Stimulated activated CD4-positive, alpha-beta T cell treated with anti-CD3 and anti-CD28 coated beads, Interleukin-1b, Interleukin-23, amount 100 ng/mL, for 1 hour (primary cell): ENCODE measurements at places on chromosomes 4 and X.
A peak's percentile ranks its signal among the peaks of the same experiment; 100 is the strongest.

GRCh38 chr4:18025288-18025687 lies 3.7 kb upstream of the LCORL start:
- DNase-seq = no peak

DNA sequence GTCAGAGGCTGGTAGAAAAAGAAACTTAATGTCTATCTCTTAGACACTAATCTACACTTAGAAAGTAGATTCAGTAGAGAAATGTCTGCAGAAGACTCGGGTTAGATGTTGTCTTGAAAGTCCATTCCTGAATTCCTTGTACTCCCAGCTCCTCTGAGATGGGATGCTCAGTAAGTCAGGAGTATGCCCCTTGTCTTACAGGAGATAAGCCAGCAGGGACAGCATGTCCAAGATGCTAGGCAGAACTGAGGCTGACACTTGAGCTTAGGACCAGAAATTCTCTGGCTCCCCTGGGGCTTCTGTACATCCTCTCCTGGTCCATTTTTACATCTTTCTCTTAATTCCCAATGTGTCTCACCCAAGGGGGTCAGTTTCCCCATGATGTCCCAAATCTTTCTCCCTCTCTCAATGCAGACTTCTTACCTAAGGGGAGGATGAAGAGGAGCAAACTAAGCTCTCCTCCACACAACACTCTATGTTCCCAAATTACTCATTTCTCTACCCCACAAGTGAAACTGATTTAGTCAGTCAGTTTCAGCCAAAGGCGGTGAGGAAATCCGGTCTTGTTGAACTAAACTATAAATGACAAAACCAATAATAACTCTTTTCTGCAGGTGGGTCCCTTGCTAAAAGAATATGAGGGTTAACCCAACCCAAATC lies 558.2 kb upstream of the DIPK2B start:
- no peak for DNase-seq

DNA sequence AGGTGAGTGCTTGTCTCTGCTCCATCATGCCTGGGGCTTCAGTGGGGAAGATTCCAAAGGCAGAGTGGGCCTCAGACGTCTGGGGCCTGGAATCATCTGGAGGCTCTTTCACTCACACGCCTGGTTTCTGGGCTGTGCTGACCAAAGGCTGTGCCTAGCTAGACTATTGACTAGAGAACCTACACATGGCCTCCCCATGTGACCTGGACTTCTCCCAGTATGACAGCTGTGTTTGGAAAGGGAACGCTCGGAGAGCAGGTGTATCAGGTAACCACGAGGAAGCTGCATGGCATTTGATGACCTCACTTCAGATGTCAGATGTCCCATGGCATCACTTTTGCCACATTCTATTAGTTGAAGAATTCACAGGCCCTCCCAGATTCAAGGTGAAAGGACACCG lies 51.0 kb downstream of the ADGRL3 start:
- no peak for DNase-seq

DNA sequence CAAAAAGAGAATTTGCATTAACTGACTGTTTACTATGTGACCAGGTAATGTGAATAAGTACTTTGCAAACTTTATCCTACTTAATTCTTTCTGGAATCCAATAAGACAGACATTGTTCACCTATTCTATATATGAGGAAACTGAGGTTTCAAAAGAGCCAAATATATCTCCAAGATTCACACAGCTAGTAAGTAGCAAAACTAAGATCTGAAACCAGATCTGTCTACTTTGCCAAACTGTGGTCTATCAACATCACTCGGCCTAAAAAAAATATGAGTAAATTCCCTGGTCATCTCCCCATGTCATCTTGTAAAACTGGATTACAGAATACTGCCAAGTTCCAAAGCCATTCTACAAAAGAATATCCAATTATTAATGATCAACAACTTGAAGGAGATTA lies 52.8 kb downstream of the ANAPC10 start:
- DNase-seq = no peak

DNA sequence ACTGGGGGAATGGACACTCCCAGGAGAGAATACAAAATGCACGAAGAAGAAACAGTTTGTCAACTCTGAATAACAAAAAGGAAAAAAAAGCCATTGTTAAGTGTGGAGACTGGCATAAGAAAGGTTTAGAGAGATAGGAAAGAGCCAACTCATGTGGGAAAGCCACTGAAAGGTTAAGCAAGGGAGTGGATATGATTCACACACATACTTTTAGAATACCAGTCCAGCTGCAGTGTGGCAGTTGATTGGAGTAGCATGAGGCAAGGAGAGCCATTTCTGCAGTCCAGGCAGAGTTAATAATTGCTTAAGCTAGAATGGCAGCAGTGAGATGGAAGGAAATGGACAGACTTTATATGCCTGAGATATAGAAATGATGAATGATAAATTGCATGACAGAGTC lies 36.9 kb upstream of the ADAD1 start:
- no peak for DNase-seq

- no peak for DNase-seq
Observed at GRCh38 chrX:107768051-107768450, 7.5 kb downstream of the TSC22D3 start.

GRCh38 chr4:26088433-26088928 lies 174.5 kb downstream of the SMIM20 start:
- DNase-seq = no peak

DNA sequence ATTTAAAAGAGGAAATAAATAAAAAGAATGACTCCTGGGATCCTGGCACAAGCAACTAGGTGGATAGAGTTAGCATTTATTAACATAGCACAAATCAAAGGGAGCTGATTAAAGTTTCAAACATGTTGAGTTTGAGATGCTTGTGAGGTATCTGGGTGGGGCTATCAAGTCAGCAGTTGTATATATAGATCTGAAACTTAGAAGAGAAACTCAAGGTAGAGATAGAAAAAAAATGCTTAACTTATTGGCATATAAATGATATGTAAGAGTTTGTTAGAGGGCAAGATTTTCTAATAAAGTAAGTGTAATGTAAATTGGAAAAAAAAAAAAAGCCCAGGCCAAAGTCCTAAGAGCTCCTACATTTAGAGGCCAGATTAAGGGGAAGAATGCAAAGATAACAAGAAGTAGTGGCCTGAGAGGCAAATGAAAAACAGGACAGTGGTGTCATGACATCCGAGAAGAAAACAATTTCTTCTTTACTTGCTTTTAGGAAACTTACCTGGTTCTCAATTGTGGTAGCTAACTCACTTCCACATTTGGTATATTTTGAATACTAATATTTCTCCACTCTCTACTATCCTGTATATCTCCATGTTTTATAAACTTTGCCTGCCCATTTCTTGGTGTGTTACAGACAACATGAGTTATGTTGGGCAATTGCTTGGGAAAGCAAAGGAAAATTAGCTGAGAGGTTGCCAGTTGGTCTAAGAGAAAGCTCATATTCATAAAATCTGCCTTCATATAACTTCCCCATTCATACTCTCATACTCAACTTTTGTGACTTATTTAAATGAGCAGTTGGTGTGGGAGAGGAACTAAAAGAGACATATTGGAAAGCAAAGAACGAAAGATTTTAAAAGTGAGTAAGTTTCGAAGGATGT lies 169.2 kb downstream of the PARM1 start:
- DNase-seq = no peak

- DNase-seq = no peak
Observed at GRCh38 chr4:3834186-3834662, 68.0 kb downstream of the ADRA2C start.

DNA sequence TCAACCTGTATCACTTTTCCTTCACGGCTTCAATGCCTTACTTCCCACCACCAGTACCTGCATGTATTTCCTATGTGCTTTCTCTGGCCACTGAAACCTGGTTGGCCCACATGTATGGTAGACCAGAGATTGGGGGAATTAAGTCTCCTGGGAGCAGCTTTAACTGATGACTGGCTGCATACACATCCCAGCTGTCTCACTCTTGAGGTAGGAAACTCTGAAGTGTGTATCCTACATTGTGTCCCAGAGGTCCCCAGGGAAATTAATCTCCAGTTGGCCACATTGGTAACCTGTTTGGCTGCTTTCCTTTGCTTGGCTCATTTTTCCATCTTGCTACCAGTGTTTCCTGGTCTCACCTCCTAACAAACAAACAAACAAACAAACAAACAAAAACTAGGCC lies 124.4 kb downstream of the ZNF827 start:
- no peak for DNase-seq

DNA sequence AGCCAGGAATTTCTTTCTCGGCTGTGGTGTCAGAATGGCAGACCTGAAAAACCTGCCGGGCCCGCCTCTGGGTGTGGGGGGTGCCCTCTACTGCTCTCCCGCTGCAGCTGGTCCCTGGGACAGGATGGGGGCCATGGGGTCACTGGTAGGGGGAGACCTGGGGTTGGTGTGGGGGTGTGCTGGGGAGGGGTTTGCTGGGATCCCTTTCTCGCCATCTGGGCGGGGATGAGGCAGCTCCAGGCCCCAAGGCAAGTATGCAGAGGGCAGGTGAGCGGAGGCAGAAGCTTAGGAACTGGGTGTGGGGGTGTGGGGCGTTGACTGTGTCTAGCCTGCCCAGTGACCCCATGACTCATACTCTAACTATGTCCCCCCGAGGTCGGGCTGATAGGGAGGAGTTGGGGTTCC lies 884 bp downstream of the CCDC120 start:
- no peak for DNase-seq

GRCh38 chr4:47482326-47482725 lies 2.7 kb upstream of the ATP10D start:
- no peak for DNase-seq

DNA sequence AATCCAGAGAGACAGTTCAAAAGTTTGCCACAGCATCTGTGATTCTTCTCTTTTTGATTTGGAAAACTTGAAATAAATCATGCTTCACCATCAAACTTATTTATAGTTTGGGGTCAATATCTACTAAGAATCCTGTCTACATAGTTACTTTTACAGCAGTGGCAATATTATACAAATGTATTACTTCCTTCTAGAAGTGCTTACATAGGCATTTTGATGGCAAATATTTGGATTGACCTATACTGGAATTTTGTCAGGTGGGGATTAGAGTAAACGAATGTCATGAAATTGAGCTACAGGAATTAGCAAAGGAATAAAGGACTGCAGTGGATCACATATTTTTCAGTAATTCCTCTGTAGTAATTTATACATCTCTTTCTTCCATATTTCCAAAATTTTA lies 1885.5 kb upstream of the ADGRL3 start:
- no peak for DNase-seq

GRCh38 chrX:136588036-136588435 lies 56.0 kb downstream of the VGLL1 start:
- no peak for DNase-seq

- DNase-seq = no peak
Observed at GRCh38 chr4:111946800-111947199, 198.5 kb upstream of the FAM241A start.

GRCh38 chrX:31981546-31982062 lies 909.8 kb upstream of the FTHL17 start:
- no peak for DNase-seq

DNA sequence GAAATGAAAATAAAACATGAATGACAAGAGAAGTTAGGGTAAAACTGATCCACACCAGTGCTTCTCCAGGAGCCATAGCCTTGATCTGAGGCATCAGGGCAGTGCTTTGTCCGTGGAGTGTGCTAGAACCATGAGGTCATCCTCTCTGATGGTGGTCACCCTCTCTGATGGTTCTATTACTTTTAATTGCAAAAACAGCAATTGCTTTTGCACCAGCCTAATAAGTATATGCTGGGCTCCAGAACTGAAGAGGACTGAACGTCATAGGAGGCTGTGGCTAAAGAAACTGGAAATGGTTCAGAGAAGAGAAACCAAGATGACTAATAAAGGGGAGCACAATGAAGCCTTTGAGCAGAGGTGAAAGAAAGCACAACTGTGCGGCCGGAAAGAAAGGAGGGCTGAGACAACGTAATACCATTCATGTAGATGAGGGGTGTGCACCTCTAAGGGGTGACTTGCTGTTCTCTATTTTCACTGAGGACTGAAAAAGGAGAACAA lies 17.0 kb upstream of the TMEM154 start:
- peak; percentile 12 for DNase-seq

DNA sequence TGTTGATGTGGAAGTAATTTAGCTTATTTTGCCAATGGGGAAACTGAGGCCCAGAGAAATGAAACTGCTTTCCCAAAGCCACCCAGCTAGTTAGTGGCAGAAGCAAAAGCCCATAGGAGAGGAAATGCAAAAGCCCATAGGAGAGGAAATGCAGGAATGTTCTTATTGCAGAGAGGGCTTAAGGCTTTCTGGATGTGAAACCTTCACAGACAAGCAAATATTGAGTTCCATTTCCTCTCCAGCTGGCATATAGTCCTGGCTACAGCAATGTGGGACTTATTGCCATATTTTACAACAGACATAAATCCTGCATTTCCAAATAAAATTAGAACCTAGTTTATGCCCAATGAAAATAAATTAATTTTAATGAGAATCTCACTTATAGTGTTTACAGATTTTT lies 69.7 kb downstream of the TMEM154 start:
- no peak for DNase-seq

DNA sequence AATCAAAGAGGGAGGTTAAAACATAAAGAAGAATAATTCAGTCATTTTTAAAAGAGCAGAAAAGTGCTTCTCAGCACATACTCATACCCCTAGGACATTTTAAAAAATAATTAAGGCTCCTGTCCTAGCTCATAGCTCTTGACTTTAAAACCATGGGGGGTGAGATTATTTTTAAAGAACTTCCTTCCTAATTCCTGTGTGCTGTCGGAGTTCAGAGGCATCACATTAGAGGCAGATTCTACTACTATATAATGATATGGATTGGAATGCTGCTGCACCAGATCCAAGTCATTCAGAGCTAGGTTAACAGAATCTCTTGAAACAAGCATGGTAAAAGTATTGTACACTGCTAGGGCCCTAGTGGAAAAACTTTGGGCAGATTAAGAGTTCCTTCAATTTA lies 456.5 kb upstream of the ADGRL3 start:
- no peak for DNase-seq

DNA sequence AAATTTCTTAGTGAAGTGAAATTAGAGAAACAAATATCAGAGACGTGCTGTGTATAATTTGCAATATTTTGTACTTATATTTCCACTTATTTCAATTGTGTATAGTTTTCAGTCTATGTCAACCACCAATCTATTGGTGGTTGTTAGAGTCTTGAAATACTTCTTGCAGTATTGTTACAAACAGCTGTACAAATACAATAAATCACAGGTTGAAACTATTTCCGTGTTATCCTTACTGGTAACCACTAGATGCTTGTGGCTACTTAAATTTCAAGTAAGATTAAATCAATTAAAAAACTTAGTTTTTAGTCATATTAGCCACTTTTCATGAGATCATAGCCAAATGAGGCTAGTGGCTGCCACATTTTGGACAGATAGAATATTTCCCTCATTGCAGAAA lies 520.5 kb downstream of the GBA3 start:
- DNase-seq = no peak

- DNase-seq = no peak
Observed at GRCh38 chr4:54015423-54016030, 48.9 kb downstream of the CHIC2 start.

DNA sequence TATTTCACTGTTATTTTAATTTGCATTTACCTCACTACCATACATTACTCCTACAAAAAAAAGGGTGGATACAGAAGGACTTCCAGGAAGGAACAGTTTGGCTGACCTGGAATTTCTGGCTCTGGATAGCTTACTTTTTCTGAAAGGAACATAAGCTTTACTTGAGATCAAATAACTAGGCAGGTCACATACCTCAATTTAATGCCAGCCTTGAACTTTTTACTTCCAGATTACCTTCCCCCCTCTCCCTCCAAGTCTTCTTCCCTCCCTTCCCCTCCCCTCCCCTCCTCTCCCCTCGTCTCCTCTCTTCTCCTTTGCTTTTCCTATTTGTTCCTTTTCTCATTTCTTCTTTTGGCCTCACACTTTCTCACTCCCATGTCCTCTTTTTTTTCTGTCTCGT lies 659.2 kb upstream of the AADAT start:
- no peak for DNase-seq

GRCh38 chr4:172650758-172651530 lies 517.7 kb upstream of the GALNT7 start:
- no peak for DNase-seq
